ENCODE measurements at places on chromosomes 5 and 9. TPM values are rescaled to one million over a fixed set of nuclear protein-coding genes. Genes with fewer than 3 reads are reported as not detected.

- no peak for DNase-seq
These were observed 22.4 kb upstream of the PPP2CA start for GRCh38 chr5:134248256-134248655.

DNA sequence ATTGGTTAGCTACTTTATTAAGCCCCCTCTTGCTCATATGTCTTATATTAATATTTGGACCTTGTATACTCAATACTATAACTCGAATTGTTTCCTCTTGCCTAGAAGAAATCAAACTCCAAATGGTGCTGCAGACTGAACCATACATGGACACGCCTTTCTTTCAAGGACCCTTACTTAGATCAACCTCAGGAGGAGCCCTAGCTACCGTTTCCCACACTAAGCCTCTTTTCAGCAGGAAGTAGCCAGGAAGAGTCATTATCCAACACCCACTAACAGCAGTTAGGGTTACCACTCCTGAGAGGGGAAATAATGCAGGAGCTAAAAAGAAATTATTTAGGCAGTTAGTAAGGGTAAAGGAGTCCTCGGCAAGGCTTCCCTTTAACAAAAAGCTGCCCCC, 243.8 kb upstream of the PUM3 start:
- peak; percentile 10 for DNase-seq

GRCh38 chr5:179478624-179479023, 71.7 kb upstream of the RUFY1 start:
- DNase-seq: no peak

DNA sequence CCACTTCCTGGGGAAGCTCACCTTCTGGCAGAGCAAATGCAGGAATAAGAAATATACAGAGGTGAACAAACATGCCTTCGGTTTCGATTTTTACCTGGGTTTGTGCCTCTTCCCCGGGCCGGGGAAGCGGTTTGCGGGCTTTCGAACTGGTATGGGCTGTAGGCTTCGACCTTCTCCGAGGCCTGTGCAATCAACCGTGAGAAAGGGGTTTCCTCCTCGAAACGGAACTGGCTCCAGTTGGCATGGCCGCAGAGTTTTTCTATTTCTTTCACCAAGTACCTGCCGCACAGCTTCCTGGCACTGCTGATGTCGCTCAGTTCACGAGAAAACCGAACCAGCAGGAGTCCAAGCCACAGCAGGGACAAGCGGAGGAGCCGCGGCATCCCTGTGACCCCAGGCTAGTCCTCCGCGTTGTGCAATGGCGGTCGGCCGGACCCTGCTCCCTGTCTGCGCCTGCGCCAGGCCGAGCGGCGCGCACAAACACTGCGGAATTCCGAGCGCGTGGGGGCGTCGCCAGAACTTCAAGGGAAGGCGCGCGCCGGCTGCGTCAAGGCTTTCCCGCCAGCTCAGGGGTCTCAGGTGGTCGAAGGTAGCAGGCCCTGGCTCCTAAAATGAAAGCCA, at the start of gene INSL6:
Gene INSL6, minus strand, starts transcription at position 420 of the 621 bp plus-strand sequence. Its CDS starts 37 bp downstream, at position 383.
- no peak for DNase-seq

The TMEM245 gene
- 43.9 TPM for total RNA-seq

- peak; percentile 75 for DNase-seq
These were observed 597.9 kb upstream of the TLE4 start for GRCh38 chr9:78973907-78974306.

- DNase-seq: no peak
These were observed 87.0 kb downstream of the WNK2 start for GRCh38 chr9:93270976-93271375.

The SEMA6A gene
- 4.9 TPM for total RNA-seq

DNA sequence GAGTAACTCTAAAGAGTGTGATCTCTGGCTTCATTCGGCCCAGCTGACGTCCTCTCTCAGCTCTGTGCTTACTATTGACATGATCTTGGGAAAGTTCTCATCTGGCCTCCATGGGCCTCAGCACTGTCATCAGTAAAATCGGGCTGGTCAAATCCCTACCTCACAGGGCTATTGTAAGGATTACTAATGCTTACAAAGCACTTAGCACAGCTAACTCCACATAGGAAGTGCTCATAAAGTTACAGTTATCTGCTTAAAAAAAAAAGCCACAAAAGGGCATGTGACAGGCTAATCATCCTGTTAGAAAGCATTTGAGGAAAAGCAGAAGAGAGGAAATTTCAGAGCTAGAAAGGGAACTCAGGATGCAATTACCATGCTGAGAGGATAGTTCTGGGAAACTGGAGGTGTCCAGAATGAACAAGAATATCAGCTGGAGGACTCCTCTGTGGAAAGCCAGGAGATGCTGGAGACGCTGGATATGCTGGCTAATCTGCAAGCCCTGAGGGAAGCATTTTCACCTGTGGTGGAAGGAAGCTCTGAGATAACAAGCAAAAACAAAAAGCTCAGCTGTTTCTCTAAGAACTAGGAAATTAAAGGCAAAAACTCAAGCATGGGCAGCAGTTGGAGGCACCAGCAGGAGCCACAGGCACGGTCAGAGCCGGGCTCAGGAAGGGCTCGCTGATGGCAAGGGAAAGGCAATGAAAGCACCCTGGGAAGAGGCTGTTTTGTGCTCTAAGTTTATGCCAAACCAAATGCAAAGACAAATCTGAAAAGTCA, 4.4 kb upstream of the BHMT start:
- DNase-seq: peak; percentile 46

DNA sequence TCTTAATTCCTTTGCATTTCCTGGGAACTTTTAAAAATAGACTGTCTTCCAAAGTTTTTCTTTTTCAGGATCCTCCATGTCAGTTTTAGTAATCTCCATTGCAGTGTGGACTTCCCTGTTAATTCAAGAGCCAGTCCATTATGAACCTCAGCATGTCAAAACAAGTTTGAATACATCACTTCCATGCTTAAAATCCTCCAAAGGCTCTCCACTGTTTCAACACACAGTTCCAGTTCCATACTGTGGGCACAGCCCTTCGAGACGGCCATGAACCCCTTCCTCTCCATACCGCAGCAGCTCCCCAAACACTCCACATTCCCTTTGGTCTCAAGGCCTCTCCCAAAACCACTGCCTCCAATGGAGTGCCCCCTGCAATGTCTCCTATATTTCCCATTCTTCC, 19.5 kb downstream of the LIFR start:
- no peak for DNase-seq

GRCh38 chr5:80125022-80125961, 90.1 kb downstream of the THBS4 start:
- no peak for DNase-seq

DNA sequence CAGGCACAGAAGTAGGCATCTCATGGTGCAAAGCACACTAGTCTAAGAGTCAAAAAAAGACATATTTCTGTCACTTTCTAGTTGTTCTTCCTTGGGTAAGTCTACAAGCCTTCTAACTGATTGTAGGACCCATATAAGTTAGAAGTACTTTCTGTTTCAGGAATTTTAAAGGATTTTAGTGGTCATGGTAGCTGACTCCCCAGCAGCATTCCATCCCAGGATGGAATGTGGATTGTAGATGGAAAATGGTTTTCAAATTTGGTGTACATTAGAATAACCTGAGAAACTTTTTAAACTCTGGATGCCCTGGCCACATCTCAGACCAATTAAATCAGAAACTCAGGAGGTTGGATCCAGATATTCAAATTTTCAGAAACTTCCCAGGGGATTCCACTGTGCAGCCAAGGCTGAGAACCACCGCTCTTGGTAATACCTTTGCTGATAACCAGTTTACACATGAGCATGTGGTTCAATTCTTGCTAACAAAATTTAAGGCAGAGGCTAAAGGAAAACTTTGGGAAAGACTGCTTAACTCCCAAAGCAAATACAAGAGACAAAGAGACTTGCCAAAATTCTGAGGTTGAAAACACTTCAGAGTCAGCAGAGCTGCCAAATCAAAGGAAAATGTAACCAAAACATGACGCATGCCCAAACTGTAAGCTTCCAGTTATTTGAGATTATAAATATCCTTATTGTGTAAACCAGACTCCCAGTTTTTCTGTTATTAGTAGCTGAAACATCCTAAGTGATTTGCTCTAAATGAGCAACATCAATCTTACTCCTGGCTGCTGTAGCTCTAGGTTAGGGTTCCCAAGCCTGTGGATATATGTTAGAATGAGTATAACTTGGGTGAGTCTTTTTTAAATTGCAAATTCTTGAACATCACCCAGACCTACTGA, 145.4 kb upstream of the MTAP start:
- DNase-seq: no peak

DNA sequence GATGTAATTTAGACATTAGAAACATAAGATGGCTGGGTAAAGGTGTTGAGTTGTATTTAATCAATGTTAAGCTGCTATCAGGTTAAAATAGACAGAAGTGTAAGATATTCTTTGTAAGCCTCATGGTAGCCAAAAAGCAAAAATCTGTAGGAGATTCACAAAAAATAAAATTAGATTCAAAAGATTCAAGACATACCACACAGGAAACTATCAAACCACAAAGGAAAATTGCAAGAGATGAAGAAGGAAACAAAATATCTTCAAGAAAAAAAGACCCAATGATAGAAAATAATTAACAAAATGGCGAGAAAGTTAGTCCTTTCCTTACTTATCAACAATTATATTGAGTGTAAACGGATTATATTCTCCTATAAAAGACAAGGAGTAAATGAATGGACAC, 15.3 kb downstream of the XRCC4 start:
- DNase-seq: no peak

The HARS2 gene
- total RNA-seq: 68.8 TPM

The SPATA31C1 gene
- not detected for total RNA-seq

The SPINK4 gene
- total RNA-seq: not detected

DNA sequence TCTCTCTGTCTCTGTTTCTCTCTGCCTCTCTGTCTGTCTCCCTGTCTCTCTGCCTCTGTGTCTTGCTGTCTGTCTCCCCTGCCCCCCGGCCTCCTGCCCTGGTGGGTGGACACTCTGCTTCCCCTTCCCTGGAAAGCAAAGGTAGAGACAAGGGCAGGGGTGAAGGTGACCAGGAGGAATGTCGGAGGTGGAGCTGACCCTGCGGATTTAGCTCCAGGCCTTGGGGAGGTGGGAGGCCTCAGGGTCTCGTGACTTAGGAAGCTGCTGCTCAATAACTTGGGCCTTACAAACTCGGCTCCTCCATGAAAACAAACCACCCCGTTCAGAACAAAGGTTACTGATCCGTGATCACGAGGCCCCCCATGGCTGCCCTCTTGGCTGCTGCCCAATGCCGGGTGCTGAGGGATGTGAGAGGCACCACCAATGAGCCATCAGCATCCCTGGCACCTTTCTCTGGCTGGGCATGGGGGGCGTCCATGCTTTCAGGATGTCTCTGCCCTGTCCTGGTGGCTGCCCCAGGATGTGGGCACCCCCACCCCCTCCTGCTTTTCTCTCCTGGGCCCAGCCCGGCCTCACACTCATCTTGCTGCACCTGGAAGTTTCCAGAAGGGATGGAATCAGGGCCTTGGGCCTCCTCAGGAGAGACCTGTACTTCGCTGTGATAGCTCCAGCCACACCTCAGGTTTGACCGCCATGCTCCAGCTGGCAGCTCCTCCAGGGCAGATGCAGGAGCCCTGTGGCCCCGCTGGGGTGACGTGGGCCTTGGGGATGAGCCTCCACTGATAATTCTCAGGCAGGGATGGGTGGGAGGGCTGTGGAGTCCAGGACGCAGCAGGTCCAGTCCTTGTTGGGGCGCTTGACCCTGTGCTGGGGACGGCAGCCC, 14.8 kb upstream of the SLC6A19 start:
- no peak for DNase-seq

DNA sequence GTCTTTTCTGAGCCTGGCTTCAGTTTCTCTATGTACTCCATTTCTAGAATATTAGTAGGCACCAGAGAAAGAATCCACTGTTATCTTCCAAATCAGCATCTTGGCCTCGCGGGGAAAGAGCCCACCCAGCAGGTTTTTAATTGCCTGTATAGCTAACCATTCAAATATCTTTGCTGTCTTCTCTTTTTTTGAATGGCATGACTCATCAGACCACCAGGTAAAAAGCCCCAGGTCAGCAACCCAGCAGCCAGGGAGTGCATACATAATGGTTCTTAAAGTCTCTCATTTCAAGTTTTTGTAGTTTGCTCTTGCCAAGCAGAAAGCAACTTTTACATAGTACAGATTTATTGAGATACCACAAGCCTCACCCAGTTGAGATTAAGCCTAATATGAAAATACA, 50.7 kb downstream of the TMEM167A start:
- no peak for DNase-seq
